ENCODE measurements at places on chromosomes 2 and 18. TPM values are rescaled to one million over a fixed set of nuclear protein-coding genes. Genes with fewer than 3 reads are reported as not detected.

The BUB1 gene
- total RNA-seq = 7.7 TPM

- no peak for DNase-seq
These were observed 16.9 kb upstream of the HAAO start for GRCh38 chr2:42809131-42809818.

- DNase-seq = no peak
These were observed 27.6 kb upstream of the SLC40A1 start for GRCh38 chr2:189608170-189608569.

DNA sequence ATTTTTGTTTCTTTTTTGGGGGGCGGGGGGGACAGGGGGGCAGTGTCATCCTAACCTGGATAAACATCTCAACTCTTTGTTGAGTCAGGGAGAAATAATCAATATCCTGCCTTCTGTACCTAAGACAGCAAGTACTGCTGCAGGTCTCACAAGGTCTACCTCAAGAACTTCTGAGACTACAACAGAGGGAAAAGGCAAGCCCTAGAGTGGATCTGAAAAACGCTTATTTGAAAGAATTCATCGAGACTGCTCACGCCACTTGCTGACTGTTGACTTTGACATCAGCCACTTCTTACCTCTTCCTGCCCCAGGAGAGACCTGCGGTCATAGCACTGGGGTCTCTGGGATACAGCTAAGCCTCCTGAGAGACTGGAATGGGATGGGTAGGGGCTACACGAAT, 8.4 kb downstream of the HDLBP start:
- DNase-seq = no peak

All from suprapubic skin (tissue), 4 donors.